Choroid plexus epithelial cell (primary cell): ENCODE measurements at places on chromosomes 16 and 17.

- DNase-seq = no peak
Observed at GRCh38 chr17:32792207-32792606, 84.7 kb downstream of the MYO1D start.

GRCh38 chr16:9004183-9004582 lies 40.5 kb upstream of the USP7 start:
- DNase-seq = no peak

GRCh38 chr16:27049117-27049516 lies 17.6 kb upstream of the C16orf82 start:
- DNase-seq = no peak

DNA sequence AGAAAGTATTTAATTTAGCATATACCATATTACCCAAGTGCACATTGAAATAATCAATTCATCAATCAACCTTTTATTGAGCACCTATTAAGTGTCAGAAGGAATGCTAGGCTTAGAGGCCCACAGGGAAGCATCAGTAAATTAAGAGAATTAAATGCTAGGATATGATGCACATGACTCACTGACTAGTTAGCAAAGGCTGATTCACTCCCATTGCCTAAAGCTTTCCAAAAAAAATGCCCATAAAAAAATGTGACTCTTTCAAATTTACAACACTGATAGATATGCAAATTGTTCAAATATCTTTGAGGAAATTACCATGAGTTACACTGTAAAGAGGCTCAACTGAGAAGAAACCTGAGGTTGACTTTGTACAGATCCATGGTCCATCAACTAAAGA lies 883.3 kb downstream of the CDH11 start:
- DNase-seq = no peak

- no peak for DNase-seq
Observed at GRCh38 chr17:47705536-47706530, 11.9 kb downstream of the TBKBP1 start.

- DNase-seq = no peak
Observed at GRCh38 chr16:64138006-64138405, 983.9 kb downstream of the CDH11 start.
